ENCODE measurements at places on chromosomes 7 and 10.
A peak's percentile ranks its signal among the peaks of the same experiment; 100 is the strongest.

- DNase-seq: no peak
Measured at GRCh38 chr10:77827366-77827765, 99.2 kb downstream of the DLG5 start.

- DNase-seq: peak; percentile 79
Measured at GRCh38 chr10:80472234-80473095, 18.4 kb downstream of the TSPAN14 start.

DNA sequence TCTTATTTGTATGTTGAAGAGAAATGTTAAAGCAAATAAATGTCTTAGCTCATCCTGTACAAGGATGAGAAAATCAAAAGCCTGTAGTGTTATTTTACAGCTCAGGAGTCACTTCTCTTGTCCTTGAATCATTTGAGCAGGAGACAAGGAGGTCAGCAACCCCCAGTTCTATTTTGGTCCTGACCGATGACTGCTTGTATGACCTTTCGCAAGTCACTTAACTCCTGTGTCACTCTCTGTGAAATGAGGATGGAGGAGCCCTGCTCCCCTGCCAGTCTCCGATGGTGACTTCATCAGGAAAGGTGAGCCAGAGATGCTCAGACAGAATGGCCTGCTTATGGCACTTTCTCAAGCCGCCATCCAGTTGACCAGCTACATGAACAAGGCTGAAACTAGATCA, 101.0 kb downstream of the CELF2 start:
- DNase-seq: no peak

- no peak for DNase-seq
Measured at GRCh38 chr10:69936091-69936490, 116.6 kb upstream of the MACROH2A2 start.

GRCh38 chr7:103988468-103989199, 824 bp downstream of the RELN start:
- DNase-seq: peak; percentile 19

DNA sequence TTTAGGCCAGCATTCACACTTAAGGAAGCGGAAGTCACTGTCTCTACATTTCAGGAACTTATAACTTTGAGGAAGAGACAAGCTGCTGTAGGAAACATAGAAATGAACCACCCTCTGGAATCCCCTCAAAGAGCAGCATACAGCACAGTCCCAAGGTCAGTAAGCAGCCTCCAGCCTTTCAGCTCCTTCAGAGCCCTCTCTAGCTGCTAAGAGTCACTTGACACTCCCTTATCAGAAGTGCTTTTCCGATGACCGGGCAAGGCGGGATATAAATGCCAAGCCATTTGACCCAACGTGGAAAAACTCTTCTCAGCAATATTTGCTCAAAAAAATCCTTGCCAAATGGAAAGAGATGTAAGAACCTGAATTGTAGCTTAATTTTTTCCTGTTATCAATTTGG, 1284.3 kb downstream of the XPNPEP1 start:
- no peak for DNase-seq

- peak; percentile 65 for DNase-seq
Measured at GRCh38 chr7:73992101-73992562, 35.8 kb upstream of the ELN start.

DNA sequence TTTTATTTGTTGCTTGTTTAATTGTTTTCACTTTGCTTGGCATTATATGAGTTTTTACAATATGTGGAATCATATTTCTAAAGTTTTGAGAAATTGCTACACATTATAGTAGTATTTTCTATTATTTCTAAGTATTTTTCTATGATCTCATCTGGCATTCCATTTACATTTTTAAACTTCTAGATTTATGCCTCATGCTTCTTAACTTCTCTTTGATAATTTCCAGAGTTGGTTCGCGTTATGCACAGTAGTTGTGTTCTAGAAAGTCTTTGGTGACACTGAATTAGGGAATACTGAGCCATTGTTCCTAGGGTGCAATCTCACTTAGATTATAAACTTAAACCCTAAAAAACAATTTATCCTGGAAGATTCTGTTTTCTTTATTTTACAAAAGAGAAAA, 129.2 kb downstream of the GNAI1 start:
- DNase-seq: no peak

DNA sequence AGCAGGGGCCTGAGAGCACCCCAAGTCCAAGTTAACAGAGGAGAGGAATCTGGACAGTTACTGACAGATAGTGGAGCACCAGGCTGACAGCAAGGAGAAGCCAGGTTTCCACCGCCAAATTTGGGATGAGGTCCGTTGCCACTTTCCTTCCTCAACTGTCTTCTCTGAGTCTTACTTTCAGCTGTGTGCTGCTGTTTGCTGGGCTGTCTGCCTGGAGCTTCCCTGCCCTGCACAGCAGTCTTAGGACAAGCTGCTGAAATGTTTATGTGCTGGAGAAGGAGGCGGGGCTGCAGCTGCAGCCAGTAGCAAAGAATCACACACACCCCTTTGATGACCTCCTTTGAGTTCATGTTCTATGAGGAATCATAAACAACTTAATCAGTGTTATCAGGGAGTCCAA, 17.4 kb upstream of the CYP3A7 start:
- no peak for DNase-seq

GRCh38 chr7:148722340-148723165, 23.9 kb downstream of the CUL1 start:
- DNase-seq: no peak

Data from astrocyte of the spinal cord (primary cell).